ENCODE measurements at places on chromosomes 1 and 21.

GRCh38 chr1:224621813-224622682, 5.9 kb downstream of the CNIH3 start:
- no peak for DNase-seq

DNA sequence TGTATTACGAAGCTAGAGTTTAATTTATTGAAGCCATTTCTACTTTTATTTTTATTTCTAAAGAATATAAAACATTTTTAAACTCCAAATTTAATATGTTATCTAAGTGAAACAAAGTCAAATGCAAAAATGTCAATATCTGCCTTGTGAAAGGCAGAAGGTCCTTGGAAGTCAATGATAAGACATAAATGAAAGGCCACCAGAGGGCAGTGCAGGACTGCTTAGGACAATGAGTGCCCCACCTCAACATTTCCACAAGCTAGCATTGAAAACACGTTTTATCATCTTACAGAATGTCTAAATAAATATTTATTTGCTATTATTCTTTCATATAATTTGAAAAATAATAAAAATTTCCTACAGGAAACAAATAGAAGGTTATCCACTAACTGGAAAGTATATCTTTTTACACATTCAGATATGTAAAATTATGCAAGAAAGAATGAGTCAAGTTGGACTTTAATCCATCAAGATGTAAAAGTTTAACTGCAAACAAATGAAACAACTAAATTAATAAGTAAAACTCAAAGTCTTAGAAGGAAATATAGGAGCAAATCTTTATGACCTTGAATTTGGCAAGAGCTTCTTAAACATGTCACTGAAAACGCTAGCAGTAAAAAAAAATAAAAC, 140.1 kb upstream of the FMN2 start:
- peak; percentile 52 for DNase-seq

DNA sequence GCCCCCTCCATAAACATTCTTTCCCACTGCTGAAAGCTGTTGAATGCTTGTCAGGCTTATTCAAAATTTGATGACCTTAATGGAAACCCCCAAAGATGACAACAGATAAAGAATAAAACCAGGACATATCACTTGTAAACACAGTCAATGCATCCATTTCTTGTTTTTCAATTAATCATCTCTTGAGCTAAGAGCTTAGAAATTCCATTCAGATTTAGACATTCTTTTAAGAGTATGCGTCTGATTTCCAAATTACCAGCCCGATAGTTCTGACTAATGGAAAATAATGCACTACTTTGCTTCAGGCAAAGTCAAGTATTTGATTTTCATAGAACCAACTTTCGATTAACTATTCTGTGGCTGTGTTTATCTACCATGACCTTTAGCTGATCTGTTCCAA, 100.6 kb upstream of the RUNX1 start:
- no peak for DNase-seq

GRCh38 chr1:15424981-15425380, 13.3 kb upstream of the CTRC start:
- DNase-seq, result no peak
